ENCODE measurements at places on chromosomes 3 and 15.

DNA sequence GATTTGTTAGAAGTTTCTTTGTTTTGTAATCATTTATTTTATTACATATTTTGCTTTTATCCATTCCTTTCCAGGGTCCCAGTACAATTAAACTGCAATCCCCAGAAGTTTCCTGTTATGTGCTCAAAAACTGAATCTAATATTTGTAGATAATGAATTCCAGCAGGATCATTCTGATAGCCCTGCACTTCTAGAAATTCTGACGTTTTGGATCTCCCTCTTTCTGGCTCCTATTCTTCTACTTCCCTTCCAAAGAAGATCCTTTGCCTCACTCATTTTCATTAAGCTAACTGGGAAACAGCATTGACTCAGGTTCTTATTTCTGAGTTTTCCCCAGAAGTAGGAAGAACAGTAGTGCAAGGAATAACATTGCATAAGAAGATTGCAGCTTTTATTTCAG, 9.9 kb downstream of the P3H2 start:
- no peak for DNase-seq

DNA sequence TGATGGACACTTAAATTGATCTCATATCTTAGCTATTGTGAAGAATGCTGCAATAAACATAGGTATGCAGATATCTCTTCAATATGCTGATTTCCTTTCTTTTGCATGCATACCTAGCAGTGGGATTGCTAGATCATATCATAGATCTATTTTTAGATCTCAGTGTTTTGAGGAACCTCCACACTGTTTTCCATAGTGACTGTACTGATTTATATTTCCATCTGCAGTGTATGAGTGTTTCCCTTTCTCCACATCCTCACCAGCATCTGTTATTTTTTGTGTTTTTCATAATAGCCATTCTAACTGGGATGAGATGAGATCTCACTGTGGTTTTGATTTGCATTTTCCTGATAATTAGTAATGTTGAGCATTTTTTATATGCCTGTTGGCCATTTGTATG, 17.1 kb upstream of the RASA2 start:
- DNase-seq, result no peak

DNA sequence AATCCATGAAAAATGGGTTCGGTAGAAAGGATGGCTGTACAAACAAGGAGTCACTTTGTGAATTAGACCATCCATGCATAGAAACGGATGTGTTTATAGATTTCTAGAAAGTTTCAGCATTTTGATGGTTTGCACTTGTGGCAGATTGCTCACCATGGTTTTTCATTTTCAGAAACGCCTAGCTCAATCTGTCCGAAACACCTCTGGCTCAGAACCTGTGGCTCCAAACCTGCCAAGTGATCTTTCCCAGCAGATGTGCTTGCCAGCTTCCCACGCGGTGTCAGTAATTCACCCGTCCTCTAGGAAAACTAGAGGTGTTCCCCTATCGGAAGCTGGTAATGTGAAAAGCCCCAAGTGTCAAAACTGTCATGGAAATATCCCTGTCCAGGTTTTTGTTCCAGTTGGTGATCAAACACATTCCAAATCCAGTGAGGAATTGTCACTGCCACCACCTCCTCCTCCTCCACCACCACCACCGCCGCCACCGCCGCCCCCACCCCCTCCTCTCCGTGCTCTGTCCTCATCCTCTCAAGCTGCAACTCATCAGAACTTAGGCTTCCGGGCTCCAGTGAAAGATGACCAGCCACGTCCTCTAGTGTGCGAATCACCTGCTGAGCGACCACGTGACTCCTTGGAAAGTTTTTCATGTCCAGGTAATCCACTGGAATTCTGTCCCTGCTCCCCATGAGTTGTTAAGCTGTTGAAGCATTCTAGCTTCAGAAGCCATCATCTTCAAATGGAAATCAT, 21.2 kb downstream of the WHAMM start:
- no peak for DNase-seq

DNA sequence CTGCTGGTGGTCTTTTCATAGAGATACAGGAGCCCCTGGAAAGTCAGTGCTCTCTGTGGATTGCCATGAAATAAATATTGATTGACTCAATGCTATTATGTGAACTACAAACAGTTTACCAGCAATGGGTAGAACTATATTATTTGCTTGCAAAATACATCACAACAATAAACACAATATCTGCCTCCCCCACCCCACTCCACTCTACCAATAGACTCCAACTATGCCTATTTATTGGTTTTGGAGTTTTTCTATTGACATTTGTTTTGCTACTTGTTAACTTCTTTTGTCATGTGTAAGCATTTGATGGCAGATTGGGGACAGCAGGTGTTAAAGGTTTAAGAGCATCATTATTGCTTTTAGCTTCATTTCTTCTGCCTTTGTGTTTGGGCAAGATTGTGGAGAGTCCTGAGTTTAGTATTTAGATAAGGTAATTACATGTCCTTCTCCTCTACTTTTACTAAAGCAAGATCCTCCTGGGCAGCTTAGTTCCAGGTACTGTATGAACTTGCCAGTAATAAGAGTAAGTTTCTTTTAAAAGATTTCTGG, 8.3 kb downstream of the FNDC3B start:
- no peak for DNase-seq

GRCh38 chr3:99413504-99413903, 224.9 kb upstream of the COL8A1 start:
- DNase-seq, result no peak

- DNase-seq, result peak; percentile 66
Measured at GRCh38 chr3:38346587-38347410, at the start of gene XYLB. TSS of gene XYLB (plus strand) at chr3:38346785. CDS start at chr3:38346869, 84 bp downstream.

DNA sequence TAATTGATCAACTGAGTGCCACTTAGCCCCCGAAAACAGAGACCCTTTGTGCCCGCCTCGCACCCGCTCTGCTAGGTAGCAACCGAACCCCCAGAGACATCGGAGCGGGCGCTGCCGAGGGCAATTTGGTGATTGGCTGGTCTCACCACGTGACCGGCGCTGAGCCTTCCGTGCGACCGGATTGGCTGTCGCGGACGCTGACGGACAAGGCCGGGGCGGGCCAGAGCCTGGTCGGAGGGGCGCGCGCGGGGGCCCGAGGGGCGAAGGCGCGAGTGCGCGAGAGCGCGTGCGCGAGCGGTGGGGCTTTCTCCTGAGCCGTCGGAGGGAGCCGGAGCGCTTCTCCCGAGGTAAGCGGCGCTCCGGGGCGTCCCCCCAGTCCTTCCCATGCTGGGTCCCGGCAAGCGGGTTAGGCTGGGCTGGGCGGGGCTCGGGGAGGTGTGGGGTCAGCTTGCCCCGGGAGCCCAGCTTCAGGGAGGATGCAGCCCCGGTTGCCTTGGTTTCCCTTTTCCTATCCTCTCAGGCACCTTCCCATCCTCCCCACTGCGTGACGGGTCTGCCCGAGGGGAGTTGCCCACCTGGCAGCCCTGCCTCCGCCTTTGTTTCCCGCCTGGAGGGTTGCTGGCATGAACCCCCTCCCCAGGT, at the start of gene TMEM108:
TMEM108 (plus strand) TSS at position 303 of the 642 bp plus-strand sequence.
- no peak for DNase-seq

DNA sequence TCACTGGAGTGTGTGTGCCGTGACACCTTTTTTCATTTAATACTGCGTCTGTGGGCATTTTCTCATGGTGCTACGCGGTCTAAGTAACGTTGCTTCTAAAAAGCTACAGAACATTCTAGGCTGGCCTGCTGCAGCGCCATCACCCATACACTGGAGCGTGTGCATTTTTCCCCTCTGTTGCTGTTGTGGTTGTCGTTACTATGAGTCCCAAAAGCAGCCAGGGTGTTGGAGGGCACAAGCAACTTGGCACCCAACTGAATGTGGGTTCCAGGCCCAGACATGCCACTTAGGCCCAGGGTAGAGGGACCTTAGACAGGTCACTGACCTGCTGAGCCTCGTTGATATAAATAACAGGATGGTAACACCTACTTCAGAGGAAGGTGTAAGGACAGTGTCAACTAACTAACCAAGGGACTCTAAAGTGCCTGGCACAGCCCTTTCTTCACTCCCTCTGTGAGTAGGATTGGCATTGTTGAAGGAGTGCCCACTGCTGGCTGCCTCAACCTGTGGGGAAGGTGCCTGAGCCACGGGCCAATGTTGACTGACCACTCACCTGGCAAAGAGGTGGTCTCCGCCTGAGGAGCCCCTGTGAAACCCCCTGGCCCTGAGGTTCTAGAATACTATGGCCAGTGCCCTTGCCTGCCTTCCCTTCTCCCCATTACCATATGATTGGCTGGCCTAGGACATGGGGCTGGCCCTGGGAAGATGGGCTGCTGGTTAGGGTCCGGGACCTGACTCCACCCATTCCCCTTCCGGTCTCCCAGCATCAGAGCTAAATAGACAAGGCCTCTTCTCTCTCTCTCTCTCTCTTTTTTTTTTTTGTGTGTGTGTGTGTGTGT, 3.5 kb downstream of the CSK start:
- no peak for DNase-seq

GRCh38 chr3:55842204-55842603, 355.1 kb upstream of the WNT5A start:
- DNase-seq, result no peak

DNA sequence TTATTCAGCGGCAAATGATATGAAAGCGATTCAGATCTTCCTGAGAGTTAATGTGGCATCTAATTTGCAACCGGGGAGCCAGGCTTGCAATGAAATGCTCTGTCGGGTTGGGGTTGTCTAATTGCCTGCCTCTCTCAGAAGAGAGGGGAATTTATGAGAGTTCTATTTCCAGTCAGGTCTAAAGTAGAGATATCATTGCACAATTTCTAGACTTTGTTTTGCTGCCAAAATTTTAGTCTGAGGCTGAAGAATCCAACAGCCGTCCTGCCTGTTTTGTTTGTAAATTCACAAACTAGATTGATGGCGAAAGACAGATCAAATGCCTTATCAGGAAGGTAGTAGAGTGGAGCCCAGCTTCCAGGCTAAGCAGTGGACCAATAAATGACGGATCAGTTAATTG, 610 bp downstream of the LIPC start:
- no peak for DNase-seq

DNA sequence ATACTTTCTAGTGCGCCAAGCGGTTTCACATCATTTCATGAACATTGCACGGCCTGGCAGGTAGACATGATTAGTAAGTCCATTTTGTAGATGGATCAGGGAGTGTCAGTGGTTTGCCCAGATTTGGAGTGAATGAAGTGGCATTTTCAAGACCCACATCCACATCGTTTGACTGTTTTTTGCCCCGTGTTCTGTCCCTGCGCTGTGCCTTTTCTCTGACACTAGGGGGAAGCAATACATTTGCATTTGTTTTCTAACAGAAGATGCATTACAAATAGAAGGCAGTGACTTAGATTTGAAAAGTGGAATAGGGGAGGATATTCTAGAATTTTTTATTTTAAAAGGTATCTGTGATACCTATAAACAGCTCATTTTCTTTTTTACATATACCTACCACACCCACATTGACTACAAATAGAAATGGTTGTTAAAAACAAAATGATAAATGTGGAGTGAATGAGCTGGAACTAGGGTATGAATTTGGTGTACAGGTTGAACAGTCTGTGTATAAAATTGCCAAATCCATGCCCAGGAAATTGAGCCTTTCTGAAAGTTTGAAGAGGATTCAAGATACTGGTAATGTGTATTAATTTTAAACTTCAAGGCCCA, 98.0 kb downstream of the USP13 start:
- DNase-seq, result no peak

DNA sequence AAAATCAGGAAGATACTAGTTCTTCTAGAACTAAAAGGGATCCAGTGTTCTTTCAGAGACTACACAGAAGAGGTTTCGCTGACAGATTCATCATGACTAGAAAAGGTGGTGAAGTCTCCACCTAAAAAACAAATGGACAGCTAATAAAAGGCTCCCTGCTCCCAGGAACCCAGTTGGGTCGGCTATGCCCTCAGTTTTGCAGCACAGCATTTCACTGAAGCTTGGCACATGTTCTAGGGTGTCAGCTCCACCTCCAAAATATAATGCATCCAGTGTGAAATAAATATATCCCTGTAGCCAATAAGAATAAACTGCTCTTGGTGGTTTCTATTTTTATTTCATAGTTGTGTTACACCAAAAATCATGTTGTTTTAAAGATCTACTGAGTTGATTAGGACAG, 55.0 kb downstream of the ZIC4 start:
- no peak for DNase-seq

DNA sequence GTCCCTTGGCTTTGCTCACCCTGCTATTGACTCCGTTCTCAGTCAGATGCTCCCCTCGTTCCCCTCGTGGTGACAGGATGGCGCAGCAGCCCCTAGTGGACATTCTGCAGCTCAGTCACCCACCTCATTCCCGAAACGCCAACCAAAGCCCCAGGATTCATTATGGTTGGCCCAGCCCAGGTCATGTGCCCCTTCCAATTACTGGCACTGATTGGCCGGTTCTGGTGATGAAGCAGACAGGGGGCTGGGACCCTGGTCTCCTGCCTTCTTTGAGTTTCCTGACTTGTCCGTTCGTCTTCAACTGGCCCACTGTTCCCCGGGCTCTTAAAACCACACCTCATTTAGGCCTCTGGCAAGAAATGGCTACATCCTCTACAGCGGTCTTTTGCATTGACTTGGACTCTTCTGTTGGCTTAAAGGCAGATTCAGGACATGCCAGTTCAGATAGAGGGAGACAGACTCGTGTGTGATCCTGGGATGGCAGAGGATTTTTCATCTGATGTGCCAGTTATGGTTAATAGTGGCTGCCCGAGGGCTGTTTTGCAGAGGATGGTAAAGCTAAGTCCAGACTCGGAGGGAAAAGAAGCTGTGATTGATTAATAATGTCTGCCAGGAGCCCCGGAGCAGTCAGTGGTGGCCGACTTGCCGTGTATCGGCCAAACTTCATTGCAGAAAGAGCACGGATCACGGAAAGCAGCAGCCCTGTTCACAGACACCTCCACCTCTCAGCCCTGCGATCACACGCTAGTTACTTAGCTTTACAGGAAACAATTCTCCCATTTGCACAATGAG, 37.8 kb downstream of the LSM3 start:
- DNase-seq, result no peak

GRCh38 chr15:74178326-74179100, 5.0 kb downstream of the ISLR start:
- no peak for DNase-seq

DNA sequence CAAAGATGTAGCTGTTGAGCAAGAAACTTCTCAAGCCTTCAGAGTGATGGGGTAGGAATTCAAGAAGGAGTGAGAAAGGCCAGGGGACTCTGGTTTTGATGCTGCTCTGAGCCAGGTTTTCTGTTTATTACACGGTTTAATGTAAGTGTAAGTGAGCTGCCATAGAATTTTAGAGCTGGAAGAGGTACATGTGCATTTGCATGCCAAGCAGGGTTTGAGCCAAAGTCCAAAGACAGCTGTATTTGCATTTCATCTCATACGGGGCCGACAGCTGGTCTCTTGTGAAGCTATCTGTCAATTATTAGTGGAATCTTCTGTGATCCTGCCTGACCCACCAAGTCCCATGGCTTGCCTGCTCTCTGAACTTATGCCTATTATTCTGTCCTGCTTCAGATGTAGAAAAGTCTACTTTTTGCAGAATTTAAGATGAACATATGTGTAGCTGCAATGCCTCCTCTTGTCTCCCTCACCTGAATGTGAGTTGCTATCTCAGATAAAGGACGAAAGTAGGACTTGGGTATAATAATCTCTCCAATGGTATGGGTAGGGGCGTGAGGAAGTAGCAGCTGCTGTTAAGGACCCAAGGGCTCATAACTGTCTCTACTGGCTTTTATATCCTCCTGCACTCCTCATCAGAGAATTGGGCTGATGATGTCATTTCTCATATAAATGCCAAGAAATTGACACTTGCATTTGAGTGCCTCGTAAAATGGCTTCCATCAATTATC, 160.0 kb downstream of the SQOR start:
- DNase-seq, result no peak
